Stimulated activated CD4-positive, alpha-beta T cell treated with anti-CD3 and anti-CD28 coated beads, Interleukin-2, amount 100 ng/mL, for 4 hours (primary cell): ENCODE measurements at places on chromosomes 7 and 10.

DNA sequence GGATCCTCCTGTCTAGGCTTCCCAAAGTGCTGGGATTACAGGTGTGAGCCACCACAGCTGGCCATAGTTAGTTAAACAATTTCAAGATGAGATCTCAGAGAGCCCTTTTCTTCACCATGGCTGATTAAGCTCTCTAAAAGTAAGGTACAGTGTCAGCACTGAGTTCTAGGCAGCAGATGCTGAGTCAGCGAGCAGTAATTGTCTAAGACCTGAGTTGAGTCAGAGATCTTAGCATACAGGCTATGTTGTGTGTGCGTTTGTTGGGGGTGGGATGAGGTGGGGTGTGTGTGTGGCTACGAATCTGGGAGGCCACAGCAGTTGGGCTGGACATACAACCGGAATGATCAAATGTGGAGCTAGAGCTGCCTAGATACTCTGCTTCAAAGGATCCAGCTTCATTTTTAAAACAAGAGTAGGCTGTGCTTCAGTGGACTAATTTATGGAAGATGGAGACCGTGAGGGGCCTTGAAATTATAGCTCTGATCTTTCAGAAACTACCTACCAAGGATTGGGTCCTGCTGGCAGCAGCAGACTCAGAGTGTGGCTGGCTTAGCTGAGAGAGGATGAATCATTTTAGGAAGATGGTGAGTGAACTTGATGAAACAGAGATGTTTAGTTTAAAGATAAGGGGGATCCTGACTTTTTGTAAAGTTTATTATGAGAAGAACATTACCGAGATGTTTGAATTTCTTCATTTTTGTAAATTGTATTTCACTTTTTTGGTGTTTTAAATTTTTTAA lies 17.5 kb upstream of the MTPN start:
- no peak for DNase-seq

DNA sequence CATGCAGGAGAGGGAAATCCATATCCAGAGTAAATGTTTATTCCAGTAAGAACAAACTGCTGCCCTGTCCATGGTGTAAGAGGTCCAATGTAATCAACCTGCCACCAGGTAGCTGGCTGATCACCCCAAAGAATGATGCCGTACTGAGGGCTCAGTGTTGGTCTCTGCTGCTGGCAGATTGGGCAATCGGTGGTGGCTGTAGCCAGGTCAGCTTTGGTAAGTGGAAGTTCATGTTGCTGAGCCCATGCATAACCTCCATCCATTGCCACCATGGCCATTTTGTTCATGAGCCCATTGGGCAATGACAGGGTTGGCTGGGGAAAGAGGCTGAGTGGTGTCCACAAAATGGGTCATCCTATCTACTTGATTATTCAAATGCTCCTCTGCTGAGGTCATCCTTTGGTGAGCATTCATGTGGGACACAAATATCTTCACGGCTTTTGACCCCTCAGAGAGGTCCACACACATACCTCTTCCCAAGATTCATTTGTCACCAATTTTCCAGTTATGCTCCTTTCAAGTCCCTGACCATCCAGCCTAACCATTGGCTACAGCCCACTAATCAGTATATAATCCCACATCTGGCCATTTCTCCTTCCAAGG lies 23.3 kb upstream of the PAPSS2 start:
- no peak for DNase-seq

- DNase-seq: peak; percentile 51
These were observed 62.2 kb downstream of the CCDC71L start for GRCh38 chr7:106598663-106599342.

DNA sequence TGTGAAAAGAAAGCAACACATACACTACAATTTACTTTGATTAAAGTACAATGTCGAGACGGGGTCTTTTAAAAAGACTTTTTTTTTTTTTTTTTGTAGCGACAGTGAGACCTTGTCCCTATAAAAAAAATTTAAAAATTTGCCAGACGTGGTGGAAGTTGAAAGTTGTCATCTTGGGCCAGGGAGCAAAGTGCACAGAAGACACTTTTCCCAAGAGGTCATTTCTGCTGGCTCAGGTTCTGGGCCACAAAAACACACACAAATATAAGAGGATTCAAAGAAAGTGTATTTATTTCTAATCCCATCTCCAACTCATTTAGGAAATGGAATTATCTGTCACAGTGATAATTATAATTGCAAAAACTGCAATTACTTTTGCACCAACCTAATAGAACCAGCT lies 24.7 kb downstream of the SLC26A3 start:
- no peak for DNase-seq

- no peak for DNase-seq
These were observed 933.8 kb downstream of the IPMK start for GRCh38 chr10:57333880-57334279.

DNA sequence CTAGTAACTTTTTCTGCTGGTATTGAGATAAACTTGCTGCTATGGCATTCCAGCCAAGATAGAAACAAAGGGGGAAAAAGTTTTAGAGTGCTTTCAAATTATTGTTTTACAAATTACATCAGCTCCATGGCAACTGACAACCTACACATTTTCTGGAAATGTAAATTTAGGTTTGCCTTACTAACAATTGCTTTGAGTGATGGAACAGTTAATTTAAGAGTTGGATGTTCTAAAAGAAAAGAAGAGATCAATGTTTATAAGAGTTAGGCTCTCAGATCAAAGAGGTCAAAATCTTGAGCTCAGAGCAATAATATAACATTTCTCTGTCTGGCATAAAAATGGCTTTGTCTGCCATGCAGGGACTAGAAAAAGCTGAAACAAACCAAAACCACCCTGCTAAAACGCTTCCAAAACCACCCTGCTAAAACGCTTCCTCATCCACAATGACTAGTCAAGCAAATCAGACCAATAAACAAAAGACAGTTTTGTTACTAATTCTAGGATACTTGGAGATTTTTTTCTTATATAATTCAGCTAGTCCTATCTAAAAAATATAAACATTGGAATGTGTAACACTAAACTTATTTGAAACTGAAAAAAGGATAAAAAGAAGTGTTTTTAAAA lies 32.3 kb downstream of the ORC5 start:
- no peak for DNase-seq

DNA sequence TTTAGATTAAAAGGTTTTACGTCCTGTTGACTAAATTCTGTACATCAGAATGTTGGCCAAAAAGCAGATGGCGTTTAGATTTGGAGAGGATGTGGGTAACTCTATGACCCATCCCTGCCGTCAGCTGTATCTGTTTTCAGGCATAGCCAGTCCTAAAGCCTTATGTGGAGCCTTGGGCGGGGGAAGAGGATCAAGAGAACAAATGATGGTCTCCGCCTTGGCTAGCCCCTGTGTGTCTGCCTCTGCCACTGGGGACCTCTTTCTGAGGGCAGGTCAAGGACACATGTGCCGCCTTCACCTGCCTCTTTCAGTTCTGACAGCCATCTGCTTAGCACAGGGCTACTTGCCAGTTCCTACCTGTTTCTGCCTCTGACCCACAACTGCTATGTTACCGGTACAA lies 24.1 kb downstream of the PDSS1 start:
- DNase-seq: no peak

DNA sequence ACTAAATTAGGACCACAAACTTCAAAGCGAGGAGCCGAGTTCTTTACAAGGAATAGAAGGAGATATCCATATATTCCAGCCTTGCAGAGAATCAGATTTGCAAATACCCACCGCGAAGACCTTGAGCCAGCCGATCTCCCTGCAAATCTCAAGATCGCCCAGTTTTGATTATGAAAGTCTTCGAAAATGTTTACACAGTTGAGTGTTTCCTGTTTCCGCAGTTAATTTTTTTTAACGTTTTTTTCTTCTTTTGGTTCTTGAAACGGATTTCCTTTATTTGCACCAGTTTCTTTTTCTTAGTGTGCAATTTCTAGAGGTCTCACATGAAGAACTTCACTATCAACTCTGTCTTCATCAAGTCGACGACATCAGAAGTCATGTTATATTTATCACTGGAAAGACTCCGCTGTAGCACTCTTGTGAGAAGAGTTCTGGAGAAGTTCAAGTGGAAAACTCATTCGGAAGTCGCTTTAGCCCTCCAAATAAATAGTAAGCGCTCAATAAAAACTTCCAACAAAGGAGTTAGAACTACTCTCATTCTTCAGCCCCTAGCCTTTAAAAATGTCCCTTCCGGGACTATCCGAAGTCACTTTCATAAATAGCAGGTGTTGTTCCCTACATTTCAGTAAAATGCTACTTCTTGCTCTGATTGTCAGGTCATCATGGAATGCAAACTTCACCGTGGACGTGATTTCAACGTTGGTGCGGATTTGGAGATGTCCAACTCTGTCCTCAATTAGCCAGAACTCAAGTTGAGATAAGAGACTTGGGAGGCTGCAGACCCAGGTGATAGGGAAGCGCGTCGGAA lies 11.9 kb upstream of the SPAG6 start:
- DNase-seq: no peak

DNA sequence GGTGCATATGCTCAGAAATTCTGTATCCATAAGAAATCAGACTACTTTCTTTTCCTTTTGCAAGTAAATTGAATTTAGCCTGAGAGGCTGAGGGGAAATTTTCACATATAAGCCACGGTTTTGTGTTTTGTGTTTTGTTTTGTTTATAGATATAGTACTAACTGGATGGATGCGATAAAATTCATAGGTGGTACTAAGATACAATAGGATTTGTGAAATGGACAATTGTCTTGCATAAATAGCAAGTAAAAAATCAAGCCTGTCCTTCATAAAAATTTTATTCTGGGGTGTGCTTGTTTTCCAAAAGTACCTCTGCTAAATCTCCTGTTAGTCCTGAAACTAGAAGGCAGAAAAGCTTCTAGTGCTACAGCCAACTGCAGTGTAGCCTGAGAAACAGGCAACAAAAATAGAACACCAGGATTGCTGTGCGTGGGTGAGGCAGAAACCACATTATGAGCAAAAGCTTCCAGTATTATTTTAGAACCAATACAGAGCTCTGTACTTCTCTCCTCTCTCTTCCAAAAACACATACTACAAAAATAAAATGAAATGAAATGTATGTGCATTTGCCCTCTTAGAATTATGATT lies 634 bp upstream of the HDAC9 start:
- DNase-seq: no peak

DNA sequence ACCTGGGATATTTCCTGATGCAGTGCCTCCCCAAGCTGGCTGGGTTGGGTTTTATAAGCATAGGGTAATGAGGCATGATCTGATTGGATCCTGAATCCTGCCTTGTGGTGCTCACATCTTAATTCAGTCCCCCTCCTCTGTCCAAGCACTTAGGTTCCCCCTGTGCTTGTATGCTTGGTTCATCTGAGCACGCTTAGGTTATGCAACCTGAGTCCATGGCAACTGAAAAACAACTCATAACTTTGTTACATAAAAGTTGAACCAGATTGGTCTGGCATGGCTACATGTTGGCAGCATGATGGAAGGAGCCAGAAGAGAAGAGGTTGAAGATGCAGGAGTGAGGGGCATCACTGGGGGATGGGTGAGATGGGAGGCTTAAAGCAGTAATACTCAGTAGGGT lies 57.3 kb upstream of the OSBPL3 start:
- no peak for DNase-seq

DNA sequence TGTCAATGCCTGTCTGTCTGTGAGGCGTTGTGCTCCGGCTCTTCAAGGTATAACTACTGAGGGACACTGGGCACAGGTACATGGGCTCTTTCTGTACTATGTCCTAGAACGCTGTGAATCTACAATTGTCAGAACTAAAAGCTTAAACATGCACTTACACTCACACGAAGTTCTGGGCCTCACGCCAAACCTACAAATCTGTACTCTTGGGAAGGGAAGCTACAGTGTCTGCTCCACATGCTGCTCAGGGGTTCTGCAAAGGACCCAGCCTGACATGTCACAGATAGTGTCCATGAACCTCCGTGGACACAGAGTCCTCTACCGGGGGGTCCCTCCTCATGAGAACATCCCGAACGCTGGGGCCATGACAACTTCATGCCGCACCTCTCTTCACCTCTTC lies 268.7 kb downstream of the WDR37 start:
- no peak for DNase-seq

DNA sequence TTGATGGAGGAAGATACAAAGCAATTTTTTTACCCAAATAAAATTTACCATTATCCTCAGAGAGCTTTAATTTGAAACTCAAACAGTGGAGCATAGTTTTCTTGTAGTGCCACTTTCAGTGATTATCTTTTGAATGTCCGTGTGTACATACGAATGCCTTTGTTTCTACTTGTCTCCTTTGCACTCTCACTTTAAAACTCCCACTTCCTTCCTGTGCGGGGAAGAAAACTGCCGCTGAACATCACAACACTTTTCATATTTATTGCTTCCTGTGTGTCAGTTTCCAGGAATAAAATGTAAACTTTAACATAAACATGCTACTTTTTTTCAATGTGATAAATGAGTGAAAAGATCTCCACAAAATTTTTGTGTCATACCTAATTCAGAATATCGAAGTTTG lies 102.4 kb downstream of the SEMA3A start:
- no peak for DNase-seq

- peak; percentile 37 for DNase-seq
These were observed 27.6 kb downstream of the AMZ1 start for GRCh38 chr7:2715341-2716231.

GRCh38 chr10:11159543-11160215 lies 142.0 kb downstream of the CELF2 start:
- no peak for DNase-seq

GRCh38 chr10:72277340-72277995 lies 3.7 kb downstream of the DDIT4 start:
- DNase-seq: no peak

GRCh38 chr7:35252612-35253459 lies 1.1 kb downstream of the TBX20 start:
- DNase-seq: no peak

DNA sequence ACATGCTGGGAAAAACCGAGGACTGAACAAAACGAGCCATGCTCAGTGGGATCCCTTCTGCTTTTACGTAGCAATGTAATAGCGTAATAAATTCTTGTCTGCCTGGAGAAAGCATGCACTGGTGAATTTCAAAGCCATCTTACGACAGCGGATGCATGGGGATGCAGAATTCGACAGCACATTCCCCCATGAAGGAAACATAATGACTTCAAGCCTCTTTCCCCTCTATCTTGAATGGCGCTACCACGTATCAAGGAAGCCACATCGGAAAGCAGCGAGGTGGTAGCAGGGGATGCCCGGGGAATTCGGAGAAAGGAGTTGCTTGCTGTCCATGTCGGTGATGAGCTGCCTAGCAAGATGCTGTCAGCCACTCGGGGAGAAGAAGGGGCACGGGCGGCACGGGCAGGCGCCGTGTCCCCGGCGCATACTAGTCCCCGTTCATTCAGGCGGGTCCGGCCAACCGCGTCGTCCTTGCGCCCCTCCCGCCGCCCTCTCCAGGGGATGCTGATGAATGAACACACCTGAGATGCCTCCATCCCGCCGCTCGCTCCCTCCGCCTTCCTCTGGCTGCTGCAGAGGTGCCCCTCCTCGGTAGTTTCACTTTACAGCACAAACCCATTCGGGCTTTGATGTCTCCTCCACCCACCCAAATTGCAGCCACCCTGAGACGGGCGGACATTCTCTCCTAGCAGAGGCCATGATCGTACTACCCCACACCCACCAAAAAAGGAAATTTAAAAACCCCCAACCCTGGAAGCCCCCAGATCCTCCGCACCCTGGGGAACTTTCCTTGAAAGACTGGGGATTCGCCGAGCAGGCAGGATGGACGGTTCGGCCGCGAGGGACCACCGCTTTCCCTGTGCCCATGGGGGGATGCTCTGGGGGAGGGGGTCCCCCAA lies 644 bp downstream of the SORBS1 start:
- peak; percentile 23 for DNase-seq
